Activated naive CD8-positive, alpha-beta T cell treated with anti-CD3 and anti-CD28 coated beads, Interleukin-2, amount 50 U/mL, for 16 hours (primary cell): ENCODE measurements at places on chromosomes 3 and 15.

GRCh38 chr3:119311081-119311925 is 17.1 kb downstream of the ARHGAP31 start:
- DNase-seq: no peak

DNA sequence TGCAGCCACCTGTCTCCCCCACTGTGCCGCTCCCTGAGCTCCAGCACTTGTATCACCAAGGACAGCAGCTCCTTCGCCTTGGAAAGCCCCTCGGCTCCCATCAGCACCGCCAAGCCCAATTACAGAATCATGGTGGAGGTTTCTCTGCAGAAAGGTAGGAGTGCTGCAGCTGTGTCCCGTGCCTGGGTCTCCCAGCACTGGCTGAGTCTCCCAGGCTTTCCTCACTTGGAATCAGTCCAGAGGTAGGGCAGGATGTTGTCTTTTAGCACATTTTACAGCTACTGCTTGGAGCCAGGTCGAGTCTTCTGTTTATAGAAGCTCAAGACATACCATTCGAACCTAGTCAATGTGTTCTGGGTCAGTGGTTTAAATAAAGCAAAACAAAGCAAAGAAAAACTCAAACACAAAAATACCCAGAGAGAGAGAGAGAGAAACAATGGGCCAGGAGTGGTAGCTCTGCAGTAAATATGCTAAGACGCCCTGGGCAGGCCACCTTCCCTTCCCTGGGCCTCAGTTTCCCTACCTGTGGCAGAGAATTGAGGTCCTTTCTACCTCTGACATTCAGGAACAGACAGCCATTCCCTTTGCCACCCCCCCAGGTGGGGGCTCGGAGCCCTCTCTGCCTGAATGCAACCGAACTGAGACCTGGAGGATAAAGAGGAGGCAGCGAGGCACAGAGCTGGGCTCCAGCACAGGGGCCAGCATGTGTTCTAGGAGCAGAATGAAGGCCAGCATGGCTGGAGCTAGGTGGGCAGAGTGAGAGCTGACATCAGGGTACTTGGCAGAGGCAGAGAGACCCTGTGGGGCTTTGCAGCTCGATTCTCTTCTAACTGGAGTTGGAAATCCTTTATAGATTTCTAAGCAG is 44.1 kb downstream of the STARD5 start:
- no peak for DNase-seq

DNA sequence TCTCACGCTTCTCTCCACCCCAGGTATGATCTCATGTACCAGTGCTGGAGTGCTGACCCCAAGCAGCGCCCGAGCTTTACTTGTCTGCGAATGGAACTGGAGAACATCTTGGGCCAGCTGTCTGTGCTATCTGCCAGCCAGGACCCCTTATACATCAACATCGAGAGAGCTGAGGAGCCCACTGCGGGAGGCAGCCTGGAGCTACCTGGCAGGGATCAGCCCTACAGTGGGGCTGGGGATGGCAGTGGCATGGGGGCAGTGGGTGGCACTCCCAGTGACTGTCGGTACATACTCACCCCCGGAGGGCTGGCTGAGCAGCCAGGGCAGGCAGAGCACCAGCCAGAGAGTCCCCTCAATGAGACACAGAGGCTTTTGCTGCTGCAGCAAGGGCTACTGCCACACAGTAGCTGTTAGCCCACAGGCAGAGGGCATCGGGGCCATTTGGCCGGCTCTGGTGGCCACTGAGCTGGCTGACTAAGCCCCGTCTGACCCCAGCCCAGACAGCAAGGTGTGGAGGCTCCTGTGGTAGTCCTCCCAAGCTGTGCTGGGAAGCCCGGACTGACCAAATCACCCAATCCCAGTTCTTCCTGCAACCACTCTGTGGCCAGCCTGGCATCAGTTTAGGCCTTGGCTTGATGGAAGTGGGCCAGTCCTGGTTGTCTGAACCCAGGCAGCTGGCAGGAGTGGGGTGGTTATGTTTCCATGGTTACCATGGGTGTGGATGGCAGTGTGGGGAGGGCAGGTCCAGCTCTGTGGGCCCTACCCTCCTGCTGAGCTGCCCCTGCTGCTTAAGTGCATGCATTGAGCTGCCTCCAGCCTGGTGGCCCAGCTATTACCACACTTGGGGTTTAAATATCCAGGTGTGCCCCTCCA is 19.1 kb downstream of the TYRO3 start:
- no peak for DNase-seq

DNA sequence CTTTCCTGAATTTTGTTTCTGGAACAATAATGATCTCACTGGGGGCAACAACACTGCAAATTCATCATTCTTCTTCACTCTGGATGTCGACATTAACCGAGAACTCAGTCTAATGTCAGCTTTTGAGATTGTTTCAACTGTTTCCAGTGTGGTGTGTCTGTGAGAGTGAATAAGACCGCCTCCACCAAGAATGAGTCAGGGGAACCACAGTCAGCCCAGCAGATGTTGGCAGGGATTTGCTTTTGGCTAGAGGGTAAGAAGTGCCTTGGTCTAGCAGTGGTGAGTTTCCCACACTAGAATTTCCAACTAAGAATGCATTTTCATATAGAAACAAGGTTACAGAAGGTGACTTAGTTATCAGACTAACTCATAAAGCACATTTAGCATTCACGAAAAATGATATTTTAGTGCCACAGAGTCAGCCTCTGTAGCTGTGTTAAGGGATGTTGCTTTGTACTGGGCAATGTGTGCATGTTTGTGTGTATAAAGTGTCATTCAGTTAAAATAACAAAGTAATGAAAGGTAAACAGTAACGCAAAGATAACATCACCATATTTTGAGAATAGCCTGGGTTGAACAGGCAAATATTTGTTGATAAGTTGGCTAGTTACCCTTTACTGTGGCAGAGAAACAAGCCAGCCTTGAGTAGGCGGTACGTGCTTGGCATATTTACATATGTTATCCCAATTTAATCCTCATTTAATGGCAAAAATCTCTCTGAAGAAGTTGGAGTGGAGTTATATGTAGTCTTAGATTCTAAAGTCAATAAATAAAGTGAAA is 33.8 kb downstream of the DRD3 start:
- DNase-seq: no peak

- no peak for DNase-seq
Observed at GRCh38 chr3:184030536-184030935, 1.0 kb upstream of the HTR3D start.

- no peak for DNase-seq
Observed at GRCh38 chr3:122572940-122573412, 4.5 kb upstream of the PARP15 start.

DNA sequence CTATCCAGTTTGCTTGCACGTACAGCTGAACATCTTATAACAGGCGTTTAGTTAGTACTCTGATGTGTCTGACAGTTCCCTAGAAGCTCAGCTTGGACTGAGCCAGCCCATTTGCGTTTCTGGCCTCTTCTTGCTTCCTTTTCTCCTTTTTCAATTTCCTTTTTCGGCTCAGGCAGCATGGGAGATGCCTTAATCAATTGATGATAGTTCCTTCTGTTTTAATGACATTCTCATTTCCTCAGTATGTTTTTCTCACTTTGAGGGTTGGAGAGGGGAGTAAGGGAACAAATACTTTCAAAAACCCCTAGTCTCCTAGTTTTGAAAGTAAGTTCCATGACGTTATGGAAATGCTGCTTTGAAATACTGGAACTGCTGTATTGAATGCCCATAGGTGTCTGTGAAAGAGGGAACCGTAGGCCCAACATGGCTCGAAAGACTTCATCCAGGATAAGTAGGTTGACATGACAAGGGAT is 18.9 kb downstream of the IL1RAP start:
- no peak for DNase-seq
